Neural progenitor cell (in vitro differentiated cells): ENCODE measurements at places on chromosomes 5 and 9.

DNA sequence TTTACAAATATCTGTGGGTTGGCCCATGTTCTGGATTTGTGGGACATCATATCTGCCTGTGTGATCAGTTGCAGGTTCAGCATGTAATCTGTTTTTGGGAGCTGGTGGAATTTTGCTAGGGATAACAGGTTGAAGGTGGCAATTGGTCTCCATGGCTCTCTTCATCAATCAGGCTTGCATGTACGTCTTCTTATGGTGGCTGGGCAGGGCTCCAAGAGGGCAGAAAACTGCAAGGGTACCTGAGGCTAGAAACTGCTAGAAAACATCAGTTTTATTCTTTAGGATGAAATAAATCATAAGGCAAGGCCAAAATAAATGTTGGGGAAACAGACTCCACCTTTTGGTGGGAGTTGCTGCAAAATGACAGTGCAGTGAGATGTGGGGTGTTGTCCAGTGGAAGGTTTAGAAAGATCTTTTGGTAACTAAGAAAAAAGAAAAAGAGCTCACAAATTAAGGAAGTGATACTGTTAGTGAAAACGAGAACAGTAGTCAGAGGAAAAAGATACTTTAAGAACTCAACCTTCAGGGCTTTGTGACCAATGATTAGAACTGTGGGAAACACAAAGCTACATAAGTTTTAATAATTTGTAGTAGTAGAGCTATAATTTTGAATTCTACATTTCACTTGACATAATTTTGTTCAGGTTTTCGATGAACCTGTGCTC, 300.7 kb upstream of the IZUMO3 start:
- no peak for DNase-seq

DNA sequence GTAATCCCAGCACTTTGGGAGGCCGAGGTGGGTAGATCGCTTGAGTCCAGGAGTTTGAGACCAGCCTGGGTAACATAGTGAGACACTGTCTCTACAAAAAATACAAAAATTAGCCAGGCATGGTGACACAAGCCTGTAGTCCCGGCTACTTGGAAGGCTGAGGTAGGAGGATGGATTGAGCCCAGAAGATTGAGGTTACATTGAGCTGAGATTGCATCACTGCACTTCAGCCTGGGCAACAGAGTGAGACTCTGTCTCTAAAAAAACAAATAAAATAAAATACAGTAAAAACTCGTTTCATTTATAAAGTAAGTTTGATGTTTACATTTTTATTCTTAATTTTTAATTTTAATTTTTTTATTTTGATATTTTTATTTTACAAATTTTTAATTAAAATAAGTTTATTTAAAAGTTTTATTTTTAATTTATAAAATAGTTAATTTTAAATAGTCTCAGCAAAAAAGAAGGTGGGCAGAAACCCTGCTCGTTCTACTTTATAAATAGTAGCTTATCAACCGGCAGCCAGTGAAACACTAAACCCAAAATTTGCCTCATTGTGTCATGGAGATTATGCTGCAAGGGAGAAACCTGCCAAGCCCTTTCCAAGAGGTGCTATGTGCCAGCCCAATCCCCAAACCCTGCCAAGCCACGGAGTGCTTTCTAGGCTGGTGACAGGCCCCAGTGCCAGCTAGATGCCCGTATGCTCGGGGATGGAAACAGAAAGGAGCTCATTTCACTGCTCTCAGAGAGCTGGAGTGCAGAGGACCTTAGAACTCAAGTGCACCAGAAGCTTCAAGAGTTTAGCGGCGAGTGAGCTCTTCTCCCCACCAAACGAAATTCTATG, 38.9 kb downstream of the SERINC5 start:
- peak; percentile 31 for DNase-seq

DNA sequence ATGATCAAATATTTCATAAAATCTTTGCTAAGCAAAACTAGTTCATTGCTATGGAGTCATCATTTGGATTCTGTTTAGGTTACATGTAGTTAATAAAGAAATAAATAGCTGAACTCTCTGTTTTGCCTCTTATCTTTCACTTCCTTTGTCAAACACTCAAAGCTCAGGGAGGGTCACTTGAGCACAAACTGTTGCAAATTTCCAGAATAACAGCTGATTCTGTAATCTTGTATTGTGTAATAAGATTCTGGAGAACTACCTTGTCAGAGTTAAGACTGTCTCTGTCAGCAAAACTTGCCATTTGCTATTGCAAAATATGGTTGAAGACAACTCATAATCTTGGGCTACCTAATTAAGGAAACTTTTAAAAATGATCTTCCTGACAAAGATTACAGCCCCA, 182.0 kb upstream of the MOCS2 start:
- DNase-seq, result no peak

DNA sequence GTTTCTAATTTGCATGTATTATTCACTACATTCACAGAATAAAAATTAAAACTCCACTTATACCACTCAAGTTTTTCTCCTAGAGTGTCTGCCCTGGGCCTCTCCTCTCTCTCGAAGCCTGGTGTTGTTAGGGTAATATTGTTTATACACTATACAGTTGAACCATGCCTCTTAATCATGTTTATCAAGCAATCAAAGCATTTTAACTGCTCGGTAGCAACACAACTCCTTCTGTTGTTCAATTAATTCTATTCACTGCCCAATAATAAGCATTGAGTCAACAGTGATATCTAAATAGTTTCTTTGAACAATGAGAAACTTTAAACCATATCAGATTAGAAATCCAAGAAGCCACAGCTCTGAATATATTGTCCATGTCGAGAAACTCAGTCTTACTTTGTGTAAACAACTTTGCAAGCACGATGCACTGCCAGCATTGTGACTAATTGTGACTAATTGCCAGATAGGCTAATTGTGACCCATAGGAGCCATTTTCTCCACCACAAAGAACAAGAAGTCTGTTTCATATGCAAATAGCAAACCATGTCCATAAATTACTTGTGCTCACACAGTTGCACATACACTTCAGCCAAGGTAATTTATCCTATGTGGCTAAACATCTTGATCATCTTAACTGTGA, at the start of gene DNAH5:
Gene DNAH5 (minus strand): TSS at position 129 of the 640 bp plus-strand sequence. CDS start 250 bp downstream, outside the sequence.
- no peak for DNase-seq

GRCh38 chr5:124289641-124290311, 456.7 kb downstream of the ZNF608 start:
- peak; percentile 49 for DNase-seq

- no peak for DNase-seq
These were observed 301.5 kb downstream of the EPB41L4A start for GRCh38 chr5:112117551-112117950.

GRCh38 chr5:39942606-39943005, 517.8 kb upstream of the DAB2 start:
- DNase-seq, result no peak

DNA sequence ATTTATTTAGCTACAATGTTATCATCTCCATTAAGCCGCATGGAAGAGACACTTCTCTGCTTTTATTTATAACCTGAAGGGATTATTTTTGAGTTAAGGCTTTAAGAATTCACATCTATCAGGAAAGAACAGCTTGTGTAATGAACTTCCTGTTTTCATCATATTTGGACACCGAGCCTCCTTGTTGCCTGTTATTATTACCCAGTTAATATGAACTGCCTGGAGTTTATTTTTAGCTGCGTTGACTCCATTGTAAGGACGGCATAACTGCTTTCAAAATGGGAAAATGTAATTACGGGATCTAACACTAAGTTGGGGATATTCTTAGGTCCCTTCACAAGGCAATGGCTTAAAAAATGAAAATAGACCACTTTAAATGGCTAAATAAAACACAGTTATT, 89.0 kb upstream of the NR4A3 start:
- no peak for DNase-seq

DNA sequence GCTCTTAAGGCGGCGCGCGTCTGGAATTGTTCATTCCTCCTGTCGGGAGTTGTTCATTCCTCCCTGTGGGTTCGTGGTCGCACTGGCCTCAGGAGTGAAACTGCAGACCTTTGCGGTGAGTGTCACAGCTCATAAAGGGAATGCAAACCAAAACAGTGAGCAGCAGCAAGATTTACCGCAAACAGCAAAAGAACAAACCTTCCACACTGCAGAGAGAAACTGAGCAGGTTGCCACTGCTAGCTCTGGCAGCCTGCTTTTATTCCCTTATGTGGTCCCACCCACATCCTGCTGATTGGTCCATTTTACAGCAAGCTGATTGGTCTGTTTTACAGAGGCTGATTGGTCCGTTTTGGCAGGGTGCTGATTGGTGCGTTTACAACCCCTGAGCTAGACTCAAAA, 1365.3 kb upstream of the WWC1 start:
- DNase-seq, result no peak

DNA sequence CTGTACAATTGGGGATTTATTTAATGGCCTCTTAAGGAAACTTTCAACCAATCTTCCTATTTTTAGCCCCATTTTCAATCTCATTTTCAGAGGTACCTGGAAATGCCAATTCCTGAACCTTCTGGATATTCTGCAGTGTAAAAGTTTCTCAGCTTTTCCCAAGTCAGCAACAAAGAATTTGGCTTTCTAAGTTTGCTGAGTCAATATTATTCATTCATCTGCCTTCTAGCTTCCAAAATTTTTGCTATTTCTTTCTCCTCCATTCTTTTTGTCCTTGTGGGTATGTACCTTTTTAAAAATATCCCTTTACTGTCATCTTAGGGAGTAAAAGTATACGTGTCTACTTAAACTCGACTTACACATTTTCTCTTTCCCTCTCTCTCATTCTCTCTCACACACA, 25.7 kb downstream of the CETN3 start:
- DNase-seq, result no peak

DNA sequence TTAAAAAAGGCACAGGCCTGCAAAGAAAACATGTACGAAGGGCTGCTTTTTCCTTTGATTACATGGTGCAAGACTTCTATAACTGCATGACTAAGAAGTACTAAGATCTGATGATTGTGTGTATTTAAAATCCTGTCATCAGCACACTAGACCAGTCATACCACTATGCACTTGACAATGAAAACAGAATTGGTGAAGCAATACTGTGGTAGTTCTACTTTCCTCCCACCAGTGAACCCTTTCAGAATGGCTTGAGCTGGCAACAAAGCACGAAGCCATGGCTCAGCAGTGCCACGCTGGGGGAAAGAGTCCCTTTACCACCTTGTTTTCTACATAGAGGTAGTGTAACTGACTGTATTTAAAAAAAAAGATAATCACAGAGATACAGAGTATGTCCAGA, 49.0 kb upstream of the POU5F2 start:
- no peak for DNase-seq

- no peak for DNase-seq
These were observed 22.0 kb downstream of the OR2S2 start for GRCh38 chr9:35935755-35936509.

- DNase-seq, result no peak
These were observed 77.4 kb downstream of the PHF2 start for GRCh38 chr9:93653760-93654159.

DNA sequence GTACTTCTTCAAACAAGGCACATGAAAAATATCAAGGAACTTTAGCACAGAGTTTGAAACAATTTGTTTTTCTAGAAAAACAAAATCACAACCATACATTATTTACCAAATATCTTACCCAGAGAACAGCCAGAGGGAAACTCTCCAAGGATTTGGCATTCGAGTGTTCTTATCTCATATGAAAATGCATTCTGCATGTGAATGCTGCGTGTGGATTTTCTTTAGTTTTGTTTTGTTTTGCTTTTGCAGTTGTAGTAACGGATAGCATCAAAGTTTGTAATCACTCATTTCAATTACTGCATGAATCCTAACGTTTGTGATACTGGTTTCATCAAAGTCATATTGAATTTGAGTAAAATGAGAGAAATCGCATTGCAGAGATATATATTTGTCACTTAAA, 28.0 kb downstream of the ADAMTSL1 start:
- DNase-seq, result no peak

GRCh38 chr5:163409384-163409783, 28.0 kb upstream of the CCNG1 start:
- DNase-seq, result no peak

GRCh38 chr5:113379936-113380806, 54.6 kb downstream of the TSSK1B start:
- no peak for DNase-seq

- DNase-seq, result no peak
These were observed 123.6 kb downstream of the MYO10 start for GRCh38 chr5:16812448-16812847.

- no peak for DNase-seq
These were observed 48.6 kb downstream of the CCL28 start for GRCh38 chr5:43363445-43364152.

DNA sequence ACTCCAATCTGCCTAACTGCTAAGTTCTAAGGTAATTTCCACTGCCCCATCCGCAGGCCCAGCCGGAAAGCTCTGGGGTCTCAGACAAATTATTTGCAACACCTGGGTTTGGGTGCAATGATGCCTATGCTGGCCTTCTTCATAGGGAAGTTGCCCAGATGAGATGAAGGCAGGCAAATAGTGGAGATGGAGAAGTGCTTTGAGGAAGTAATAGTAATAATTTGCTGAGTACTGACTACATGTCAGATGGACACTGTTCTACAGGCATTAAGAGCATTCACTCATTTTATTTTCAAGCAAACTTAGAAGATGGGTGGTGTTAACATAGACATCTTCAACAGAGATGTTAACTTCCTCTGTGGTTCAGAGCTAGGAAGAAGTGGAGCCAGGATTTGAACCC, 3.8 kb downstream of the PCDH12 start:
- DNase-seq, result no peak

DNA sequence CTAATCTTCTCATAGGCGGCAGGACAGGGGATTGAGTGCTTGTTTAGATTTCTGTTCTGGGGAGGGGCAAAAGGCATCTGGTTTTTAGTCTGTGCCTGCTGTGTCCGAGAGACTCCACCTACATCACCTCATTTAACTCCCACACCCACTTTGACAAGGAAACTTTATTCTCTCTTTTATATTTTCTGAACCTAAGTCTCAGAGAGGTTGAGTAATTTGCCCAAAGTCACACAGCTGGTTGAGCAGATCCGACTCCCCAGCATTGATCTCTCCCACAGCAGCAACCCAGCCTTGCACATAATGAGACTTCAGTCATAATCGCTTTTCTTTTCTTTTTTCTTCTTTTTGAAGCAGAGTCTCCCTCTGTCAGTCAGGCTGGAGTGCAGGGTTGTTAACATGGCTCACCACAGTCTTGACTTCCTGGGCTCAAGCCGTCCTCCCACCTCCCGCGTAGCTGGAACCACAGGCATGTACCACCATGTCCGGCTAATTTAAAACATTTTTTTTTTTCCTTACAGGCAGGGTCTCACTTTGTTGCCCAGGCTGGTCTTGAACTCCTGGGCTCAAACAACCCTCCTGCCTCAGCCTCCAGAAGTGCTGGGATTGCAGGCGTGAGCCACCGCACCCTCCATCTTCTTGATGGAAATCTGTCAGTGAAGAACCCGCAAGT, 36.5 kb upstream of the ANKRD33B start:
- no peak for DNase-seq

DNA sequence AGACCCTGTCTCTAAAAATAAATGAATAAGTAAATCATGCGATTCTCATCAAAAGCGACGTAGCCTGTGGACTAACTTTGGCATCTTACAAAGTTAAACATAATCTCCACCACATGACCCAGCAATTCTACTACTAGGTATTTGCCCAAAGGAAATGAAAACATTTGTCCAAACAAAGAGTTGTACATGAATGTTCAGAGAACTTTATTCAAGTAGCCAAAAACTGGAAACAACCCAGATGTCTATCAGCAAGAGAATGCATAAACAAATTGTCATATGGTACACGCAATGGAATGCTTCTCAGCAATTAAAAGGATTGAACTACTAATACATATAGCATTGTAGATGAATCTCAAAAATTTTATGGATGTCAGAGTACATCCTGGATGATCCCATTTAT, 82.6 kb downstream of the ADRB2 start:
- no peak for DNase-seq
